Stimulated activated CD4-positive, alpha-beta T cell treated with anti-CD3 and anti-CD28 coated beads, Interleukin-4, amount 100 ng/mL, for 48 hours (primary cell): ENCODE measurements at places on chromosomes 11 and 22.

DNA sequence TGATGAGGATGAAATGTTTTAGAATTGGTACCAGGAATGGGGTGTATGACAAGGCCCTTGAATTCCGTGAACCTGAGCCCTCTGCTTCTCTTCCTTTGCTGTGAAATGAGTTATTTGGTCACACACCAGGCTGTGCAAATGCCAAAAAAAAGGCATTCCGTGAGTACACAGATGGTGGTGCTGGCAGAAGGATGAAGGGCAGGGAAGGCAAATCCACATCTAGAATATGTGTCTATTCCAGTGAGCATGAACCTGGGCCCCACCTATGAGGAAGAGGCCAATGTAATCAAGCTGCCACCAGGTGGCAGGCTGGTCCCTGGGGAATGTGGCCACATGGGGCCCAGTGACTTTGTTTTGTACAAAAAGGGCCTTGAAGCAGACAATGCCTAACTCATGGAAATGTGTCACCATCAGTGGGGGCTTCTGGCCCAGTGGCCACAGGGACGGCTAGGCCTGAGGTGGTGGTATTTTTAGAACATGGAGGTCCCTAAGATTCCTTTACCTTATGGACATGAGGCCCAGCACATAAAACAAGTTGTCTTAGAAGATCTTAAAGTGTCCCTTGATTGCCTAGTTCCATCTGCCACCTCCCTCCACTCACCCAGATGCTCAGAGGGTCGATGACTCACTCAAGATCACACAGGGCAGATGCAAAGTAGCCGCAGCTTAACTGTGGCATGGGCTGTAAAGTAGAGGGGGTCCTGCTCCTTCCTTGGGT is 3.9 kb upstream of the RNF215 start:
- DNase-seq: peak; percentile 71

GRCh38 chr22:40423310-40423688 is 52.9 kb downstream of the SGSM3 start:
- no peak for DNase-seq

DNA sequence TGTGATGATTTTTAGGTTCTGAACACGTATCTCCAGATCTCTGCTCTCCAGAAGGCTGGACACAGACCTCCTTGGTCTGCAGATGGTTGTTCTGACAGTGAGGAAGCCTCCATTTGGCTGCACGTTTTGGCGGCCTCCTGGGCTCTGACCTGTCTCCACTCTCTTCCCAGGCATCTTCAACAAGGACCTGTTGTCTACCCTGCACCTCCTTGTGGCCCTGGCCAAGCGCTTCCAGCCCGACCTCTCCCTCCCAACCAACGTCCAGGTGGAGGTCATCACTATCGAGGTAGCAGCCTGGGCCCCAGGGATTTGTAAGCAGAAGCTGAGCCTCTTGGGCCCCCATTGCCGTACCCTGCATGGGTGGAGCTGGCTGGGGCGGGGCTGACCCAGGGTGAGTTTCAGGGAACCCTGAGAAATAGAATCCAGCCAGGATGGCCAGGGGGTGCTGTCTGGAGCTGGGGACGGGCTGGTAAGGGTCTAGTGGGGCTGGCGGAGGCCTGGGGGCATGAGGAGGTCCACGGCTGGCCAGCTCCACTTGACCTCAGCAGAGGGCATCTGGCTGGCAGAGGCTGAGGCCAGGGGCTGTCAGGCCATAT is 9.8 kb downstream of the PARVG start:
- no peak for DNase-seq

DNA sequence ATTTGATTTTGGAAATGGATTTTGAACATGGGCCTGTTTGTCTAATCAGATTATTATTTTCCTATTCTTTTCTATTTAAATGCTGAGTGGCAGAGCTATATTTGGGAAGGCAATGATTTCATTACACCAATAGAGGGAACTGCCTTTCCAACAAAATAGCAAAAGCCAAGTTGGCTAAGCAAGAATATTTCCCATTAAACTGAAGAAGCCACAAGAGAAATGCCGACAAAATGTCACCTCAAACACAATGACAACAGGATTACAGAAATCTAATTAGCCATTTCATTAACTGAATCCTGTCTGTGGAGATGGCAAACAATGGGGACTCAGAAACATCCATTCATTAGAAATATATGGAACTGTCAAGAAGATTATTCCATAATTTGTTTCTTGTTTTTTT is 1593.1 kb upstream of the RAG2 start:
- no peak for DNase-seq

DNA sequence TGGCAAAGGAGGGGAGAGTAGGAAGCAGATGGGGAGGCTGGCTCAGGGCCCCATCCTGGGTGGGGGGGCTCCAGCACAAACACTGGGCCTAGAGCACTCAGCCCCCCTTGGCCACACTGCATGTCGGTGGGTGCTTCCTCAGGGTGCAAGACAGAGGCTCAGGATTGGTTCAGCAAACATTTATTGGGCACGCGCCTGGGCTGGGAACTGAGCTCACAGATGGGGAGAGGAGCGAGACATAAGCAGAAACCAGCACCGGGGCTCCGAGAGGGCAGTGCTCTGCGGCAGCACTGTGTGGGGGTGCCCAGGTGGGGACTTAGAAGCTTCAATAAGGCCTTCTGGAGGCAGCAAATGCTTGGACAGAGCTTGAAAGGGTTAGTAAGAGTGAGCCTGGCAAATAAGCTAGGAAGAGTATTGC is 12.1 kb upstream of the EHD1 start:
- no peak for DNase-seq

- DNase-seq: no peak
Observed at GRCh38 chr11:69819541-69820070, 390 bp upstream of the FGF3 start.
